Lower leg skin (tissue), 4 donors: ENCODE measurements at places on chromosomes 7 and 10.

DNA sequence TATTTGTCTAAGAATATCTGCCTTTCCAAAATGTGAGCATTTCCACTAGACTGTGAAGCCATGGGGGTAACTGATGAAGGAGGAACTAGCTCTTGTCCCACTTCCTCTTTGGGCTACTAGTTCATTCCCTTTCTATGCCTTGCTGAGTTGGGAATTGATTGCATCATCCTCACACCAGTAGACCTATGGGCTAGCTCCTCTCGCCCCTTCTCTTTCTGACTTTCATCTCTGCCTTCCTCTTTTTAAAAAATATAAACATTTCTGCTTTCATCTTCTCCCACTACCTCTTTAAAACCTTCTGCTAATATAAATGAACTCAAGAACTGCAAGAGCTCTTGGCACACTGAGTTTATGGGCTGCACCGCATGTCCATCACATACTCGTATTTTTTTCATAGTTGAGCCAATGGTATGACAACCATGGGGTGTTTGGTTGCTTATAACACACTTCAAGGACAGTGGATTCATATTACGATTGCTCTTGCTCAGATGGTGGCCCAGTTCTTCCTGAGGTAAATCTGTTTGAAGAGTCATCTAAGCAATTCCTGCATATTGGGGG is 182.0 kb downstream of the REEP3 start:
- DNase-seq: no peak

DNA sequence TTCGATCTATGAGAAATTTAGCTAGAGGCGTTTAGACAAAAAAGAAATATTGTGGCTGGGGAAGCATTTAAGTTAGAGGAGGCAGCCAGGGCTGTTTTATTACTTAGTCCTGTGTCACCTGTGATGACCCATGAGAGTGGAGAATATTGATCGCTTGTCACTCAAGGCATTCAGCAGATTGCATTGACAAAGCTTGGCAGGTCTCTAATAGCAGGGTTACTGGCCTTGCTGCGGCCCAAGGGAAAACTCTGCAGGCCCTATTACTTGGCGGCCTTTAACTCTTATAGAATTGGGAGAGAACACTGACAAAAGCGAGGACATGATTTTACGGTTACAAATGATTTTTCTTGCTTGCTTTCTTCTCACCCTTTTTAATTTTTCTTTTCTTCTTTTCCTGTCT is 473.5 kb downstream of the AUTS2 start:
- DNase-seq: no peak

GRCh38 chr10:126841341-126841895 is 63.8 kb upstream of the DOCK1 start:
- DNase-seq: no peak

DNA sequence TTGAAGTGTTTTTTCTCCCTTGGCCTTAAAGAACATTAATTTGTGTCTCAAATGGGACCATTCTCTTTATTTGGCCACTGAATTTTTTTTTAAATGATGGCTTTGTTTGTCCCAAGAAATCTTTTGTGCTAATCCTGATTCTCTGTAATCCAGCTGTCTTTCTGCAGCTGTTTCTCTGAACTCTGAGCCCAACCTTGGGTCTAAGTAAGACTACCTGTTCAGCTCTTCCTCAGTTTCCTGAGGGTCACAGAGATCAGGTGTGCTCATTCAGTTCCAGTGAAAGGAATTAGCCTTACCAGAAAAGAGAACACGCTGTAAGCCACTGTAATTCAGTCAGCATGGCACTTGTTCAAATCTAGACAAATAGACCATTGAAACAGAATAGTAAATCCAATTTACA is 94.2 kb downstream of the ANKIB1 start:
- no peak for DNase-seq

- no peak for DNase-seq
Observed at GRCh38 chr10:110403593-110403992, 94.1 kb upstream of the DUSP5 start.

GRCh38 chr10:46293832-46294640 is 7.2 kb downstream of the ANTXRL start:
- no peak for DNase-seq

DNA sequence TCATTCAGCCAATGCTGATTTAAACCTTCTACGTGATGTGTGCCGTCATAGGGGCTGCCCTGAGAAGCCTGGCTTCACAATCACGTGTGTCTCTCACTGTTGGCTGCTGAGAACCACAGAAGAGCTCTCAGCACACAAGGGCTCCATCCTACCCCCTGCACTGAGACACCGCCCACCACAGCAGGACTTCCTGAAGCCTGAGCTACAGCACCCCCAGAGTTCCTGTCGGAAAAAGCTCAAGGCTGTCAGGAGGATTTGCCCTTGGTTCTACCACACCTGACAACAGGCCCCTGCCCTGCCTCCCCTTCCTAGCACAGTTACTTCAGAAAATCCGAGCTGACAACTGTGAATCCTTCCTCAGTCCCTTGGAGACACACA is 191.9 kb downstream of the MAD1L1 start:
- no peak for DNase-seq

- no peak for DNase-seq
Observed at GRCh38 chr10:126240483-126240882, 147.8 kb downstream of the ADAM12 start.

GRCh38 chr10:111593578-111593977 is 516.7 kb downstream of the ADRA2A start:
- DNase-seq: no peak

GRCh38 chr10:128657548-128657947 is 531.3 kb upstream of the MKI67 start:
- no peak for DNase-seq

DNA sequence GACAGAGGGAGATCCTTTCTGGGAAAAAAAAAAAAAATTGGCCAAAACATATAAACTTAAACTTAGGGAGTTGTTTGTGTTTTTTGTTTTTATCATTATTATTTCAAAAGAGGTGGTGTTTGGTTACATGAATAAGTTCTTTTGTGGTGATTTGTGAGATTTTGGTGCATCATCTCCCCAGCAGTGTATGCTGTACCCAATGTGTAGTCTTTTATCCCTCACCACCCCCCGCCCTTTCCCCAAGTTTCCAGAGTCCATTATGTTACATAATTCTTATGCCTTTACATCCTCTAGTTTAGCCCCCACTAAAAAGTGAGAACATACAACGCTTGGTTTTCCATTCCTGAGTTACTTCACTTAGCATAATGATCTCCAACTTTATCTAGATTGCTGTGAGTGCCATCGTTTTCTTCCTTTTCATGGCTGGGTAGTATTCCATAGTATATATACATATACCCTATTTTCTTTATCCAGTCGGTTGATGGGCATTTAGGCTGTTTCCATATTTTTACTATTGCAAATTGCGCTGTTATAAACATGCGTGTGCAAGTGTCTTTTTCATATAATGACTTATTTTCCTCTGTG is 148.1 kb upstream of the ZNF92 start:
- no peak for DNase-seq

DNA sequence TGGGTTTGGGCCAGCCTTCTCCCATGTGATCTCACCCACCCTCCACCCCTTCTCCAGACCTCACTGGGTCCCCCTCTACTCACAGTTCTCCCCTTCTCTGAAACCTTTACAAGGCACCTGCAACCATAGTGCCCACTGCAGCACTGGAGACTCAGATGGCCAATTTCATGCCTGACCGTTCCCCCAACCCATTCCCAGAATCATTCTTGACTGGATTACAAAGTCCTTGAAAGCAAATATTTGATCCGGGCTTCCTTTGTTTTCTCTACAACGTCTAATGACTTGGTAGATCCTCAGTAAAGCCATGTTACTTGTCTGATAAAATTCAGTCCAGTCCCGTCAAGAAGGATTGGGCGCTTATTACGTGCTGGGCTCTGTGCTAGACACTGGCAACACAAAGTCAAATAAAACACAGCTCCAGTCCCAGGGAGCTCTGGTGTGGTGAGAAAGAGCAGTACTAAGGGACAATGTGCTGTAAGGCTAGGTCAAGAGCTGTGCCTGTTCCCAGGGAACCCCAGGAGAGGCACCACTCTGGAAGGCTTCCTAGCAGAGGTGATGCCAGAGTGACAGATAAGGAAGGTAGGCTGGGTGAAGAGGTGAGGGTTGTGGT is 36.5 kb downstream of the SH3PXD2A start:
- no peak for DNase-seq

GRCh38 chr7:106236065-106236464 is 48.7 kb downstream of the NAMPT start:
- DNase-seq: no peak

DNA sequence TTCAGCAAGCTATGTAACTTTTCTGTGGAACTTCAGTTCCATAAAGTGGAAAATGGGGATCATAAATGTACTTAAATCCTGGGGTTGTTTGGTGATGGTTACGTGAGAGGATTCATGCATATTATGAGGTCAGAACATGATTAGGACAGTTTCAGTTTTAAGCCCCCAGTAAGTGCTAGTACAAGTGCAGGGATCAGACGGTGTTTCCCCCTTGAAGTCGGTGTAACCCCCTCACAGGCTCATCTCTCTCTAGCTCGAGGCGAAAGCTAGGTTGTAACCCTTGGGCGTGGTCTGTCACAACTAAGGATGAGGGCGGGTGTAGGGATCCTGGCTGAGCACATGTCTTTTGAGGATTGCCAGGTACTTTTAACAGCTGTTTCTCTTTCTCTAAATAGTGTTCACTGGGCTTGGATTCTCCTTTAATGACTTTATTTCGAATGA is 84.7 kb downstream of the SPAG6 start:
- no peak for DNase-seq

GRCh38 chr10:87816898-87817608 is 973 bp downstream of the ATAD1 start:
- no peak for DNase-seq

DNA sequence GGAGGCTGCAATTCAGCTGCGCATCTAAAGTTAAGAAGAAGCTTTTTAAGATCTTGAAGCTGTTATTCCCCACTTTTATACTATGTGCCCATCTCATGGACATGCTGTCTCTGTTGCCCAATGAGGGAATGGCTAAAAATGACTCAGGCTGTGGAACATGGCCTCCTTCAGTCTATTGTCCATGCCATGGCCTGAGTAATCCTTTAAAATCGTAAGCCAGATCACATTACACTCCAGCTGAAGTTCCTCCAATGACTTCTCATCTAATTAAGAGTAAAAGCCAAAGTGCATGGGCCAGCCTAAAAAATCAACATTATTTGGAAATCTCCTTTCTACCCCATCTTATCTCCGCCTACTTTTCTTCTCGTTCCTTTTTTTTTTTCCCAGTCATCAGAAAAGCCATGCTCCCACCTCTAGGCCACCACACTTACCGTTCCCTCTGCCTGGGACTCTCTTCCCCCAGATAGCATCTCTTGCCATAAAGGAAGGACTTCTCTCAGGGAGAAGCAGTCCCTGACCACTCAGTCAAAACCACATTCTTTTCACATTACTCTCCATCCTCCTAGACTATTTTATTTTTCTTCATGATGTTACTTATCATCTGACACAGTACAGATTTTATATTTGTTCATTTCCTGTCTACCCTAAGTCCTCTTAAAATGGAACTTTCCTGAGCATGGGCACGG is 337.4 kb downstream of the PRPF18 start:
- DNase-seq: no peak

DNA sequence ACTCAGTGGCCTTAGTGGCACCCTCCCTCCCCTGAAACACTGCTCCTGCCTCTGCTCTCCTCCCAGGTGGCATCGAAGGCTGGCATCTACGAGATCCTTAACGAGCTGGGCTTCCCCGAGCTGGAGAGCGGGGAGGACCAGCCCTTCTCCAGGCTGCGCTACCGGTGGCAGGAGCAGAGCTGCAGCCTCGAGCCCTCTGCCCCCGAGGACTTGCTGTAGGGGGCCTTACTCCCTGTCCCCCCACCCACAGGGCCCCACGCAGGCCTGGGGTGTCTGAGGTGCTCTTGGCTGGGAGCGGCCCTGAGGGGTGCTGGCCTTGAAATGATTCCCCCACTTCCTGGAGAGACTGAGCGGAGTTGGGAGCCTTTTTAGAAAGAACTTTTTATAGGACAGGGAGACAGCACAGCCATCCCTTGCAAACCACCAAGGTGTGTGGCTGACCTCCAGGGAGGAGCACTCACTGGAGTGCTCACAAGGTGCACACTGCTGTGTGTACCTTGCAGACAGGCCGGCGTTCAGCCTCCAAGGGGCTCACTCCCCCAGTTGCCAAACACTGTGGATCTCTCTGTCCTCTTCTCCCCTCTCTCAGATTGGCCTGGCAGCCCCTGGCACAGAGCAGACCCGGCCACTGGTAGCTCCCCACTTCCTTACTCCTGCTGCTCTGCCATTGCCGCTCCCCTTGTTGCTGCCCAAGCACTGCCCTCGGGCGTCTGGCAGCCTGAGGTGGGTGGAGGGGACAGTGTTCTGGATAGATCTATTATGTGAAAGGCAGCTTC is 35.8 kb downstream of the PRF1 start:
- no peak for DNase-seq

DNA sequence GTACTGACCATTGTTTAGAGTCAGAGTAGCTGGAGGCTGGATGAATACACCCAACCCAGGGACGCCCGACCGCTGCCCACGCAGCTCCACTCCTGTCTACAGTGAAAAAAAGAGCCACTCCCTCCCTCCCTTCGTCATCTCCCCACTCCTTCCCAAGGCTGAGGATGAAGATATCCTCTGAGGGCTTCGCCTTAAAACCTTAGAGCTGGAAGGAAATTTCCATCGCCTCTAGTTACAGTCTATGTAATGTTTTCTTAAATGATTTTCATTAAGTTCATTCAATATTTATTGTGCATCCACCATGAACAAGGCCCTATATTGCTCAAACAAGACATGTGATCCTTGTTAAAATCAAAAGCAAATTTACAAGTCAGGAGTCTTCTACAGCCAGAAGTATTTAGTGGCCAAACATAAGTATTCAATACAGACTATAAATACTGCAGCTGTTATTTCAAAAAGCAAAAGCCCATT is 11.3 kb upstream of the SLIT1 start:
- no peak for DNase-seq

- DNase-seq: no peak
Observed at GRCh38 chr10:80451132-80451531, 3.0 kb upstream of the TSPAN14 start.

GRCh38 chr7:45024126-45024744 is 24.2 kb downstream of the CCM2 start:
- DNase-seq: no peak

GRCh38 chr7:69893906-69894305 is 295.6 kb downstream of the AUTS2 start:
- no peak for DNase-seq

DNA sequence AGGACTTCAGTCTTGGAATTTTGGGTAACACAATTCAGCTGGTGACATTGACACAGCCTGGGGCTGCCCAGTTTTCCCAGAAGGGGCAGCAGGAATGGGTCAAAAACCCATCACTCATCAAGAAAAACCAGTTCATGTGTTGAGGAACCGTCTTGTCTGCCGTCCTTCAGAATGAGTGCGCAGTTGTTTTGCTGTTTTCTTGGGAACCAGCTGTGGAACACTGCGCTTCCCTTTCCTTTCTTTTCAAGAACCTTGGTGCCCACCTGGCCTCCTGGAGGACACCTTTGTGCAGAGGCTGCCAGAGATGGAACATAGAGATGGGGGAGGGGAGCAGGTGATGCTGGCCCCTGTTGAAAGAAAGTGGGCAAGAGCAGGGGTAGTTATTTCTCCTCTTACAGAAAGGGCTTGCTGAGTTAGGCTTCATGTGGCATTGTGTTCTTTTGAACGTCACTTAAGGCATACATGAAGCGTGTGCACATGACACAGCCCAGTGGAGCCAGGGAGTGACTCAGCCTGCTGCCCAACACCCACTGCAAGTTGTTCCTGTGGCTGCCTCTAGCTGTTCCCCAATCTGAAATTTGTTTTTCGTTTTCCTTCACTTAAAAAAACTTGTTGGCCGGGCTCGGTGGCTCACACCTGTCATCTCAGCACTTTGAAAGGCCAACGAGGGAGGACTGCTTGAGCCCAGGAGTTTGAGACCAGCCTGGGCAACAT is 87.4 kb upstream of the TNS3 start:
- peak; percentile 95 for DNase-seq
